HS-5 (cell line): ENCODE measurements at places on chromosomes 1 and 21.

GRCh38 chr1:222829868-222830267 is 15.0 kb downstream of the DISP1 start:
- no peak for DNase-seq

- no peak for DNase-seq
These were observed 336.1 kb upstream of the ZP4 start for GRCh38 chr1:238226810-238227209.

DNA sequence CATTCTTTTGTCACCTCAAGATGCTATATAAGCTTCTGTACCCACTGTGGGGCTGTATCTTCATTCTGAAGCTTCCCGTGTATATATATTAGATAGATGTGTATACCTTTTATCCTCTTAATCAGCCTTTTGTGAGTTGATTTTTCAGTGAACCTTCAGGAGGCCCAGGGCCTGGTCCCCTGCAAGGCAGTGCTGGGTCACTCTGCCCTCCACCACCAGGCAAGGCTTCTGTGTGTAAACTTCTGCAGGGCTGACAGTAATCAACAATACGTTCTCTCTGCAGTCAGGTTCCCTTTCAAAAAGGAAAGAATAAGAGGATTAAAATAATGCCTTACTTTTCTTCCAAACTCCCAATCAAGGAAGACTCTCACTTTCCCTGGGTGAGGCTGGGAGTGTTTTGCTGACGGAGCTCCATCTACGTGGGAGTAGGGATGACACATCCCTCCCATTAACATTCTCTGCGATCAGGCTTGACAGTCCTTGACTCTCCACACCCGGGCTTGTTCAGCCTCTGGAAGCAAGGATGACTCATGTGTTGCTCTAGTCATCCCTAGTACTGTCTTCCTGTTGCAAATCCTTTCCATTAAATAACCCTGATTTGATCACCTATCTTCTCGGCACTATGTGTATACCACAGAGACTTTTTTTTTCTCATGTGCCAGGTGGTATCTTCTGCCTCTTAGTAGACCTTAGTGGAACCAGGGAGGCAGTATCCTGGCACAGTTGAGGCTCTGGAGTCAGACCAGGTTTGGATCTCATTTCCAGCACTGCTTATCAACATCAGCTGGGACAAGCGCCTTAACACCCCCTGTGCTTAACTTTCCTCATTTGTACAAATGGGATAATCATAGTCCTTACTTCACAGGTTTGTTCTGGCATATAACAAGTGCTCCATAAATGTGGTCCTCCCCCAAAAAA is 70.3 kb upstream of the KCNK1 start:
- DNase-seq, result peak; percentile 88

- no peak for DNase-seq
These were observed 50.2 kb downstream of the CAPZB start for GRCh38 chr1:19435181-19435580.

DNA sequence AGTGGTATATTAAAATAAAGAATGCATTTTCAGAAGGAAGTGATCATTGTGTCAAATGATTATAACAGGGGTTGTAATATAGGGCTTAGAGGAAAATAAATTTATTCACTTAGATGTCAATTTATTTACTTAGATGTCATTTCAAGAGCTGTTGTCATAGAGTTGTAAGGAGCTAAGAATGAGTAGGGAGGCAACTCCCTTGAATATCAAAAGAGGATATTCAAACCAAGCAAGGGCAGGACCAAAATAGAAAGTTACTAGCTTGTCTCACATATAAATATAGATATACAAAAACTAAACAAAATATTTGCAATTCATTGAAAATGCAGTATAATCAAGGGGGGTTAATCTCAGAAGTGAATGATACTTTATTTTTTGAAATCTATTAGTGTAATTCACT is 16.0 kb upstream of the RASAL2 start:
- DNase-seq, result no peak

GRCh38 chr1:7389201-7389905 is 381.7 kb upstream of the VAMP3 start:
- DNase-seq, result no peak

DNA sequence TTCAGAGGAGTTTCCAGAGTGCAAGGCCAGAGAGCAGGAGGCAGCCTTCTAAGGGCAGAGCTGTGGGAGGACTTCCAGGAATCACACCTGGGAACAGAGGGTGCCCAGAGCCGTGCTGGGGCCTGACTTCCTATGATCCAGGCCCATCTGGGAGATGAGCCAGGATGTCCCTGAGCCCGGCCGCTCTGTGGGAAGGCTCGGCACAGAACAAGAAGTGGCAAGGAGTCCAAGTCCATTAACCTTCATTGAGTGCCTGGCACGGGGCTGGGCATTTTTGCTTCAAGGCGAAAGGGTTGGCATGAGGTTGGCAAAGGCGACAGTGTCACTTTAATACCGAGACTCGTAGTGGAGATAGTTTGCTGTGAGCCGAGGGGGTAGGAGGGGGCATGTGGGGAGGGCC is 18.2 kb downstream of the TMEM201 start:
- no peak for DNase-seq

DNA sequence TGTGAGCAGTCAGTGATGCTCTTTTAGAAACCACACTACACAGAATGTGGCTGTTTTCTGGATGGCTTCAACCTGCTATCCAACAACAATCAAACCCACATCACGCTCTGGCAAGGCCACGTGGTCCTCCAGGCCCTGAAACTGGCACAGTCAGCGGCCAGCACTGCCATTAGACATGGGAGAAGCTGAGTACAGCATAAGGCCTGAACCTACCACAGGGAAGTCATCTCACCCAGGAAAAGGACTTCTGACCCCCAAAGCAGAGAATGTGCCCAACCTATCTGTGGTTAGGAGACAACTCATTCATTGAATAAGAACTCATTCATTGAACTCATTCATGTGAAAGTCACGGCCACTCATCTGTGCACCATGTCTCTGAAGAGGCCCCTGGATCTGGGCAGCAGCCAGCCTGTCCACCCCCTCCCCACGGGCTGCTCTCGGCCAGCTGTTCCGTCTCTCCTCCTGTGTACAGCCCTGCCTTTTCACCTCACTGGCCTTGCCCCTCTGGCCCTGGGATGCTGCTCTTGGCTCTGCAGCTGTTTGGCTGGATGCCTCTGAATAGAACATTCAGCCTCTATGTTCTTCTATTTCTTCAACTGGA is 41.1 kb downstream of the C1orf198 start:
- no peak for DNase-seq

- DNase-seq, result no peak
These were observed 12.0 kb downstream of the SLAMF1 start for GRCh38 chr1:160634543-160635491.

GRCh38 chr1:20322081-20322824 is 31.6 kb downstream of the VWA5B1 start:
- no peak for DNase-seq

DNA sequence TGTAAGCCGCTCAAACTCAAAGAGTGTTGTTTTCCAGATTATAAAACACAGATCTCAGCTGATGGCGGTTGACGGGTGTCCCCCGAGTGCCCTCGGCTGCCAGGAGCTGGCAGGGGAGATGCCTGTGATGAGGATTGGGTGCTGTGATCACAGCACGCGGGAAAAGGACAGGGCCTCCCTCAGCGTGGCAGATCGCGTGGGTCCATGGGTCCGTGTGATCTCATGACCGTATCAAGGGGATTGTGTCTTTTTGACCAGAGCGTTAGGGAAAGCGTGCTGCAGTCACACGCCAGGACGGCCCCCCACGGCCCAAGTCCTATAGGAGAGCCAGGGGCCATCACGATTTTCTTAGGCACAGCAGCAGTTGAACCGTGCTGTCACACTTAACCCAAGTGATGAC is 51.9 kb downstream of the PDE9A start:
- no peak for DNase-seq

DNA sequence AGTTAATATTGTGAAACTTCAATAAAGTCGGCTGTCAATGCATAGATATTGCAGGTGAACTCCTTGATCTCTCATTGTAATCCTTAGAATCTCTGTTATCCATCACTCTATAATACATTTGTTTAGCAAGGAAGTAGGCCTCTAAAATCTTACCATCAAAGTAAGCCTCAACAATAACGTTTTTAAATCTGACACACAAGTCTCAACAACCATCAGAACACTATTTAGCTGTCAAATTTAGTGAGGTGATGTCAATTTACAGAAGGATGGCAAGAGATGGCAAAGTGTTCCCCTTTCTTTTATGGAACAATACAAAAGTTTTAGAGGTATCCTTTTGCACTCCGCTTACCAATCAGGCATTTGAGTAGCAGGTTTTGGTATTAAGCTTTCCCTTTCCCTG is 67.6 kb downstream of the RWDD3 start:
- no peak for DNase-seq

DNA sequence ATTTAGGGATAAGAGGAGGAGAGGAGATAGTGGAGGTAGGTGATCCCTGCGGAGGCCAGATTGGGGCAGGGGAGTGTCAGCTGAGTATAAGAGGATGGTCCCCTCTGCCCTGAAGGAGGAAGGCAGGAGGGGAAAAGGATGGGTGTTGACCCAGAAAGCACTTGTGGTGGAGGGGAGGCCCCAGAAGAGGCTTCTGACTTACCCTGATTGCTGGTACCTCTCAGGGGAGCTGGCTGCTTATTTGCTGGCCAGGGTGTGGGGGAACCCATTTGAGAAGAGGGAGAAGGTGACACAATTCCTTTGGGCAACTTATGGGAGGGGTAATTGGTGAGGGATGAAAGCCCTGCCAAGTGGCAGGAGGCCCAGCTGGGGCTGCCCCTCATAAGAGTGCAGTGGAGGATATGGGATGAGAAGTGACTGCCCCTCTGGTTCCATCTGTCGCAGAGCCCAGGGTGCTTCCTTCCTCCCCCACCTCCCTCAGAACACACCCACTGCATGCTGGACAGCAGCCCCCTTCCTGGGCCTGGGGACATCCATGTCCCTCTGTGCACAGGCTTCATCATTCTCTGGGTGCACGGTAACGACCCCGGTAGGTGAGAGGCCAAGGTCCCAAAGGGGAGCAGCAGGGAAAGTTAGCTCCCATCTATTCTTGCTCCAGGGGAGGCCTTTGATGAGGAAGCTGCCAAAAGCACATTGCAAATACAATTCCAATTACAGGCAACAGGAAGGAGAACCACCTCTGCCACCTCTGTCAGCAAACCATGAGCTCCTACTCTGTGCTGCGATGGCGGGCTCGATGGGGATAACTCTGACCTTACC is 1.4 kb upstream of the PCSK9 start:
- no peak for DNase-seq

DNA sequence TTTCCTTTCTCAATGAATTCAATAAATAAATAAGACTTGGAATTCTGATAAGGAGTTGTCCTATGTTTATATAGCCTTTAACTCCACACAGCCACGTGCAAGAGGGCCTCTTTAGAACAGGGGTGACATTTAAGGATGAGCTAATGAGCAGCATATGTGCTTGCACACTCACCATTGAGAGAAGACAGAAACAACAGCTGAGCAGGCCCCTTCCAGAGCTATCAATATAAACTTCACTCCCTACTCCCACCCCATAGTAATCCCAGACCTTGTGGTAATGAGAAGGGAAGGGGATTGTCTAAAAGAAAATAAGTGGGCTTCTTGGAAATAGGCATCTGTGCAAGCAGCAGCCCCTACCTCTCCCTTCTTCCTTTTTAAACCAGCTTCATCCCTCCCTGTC is 176.0 kb downstream of the SEC16B start:
- DNase-seq, result no peak

GRCh38 chr21:23534850-23535249 is 2072.4 kb downstream of the MRPL39 start:
- no peak for DNase-seq

- DNase-seq, result no peak
These were observed at the start of gene SGIP1 for GRCh38 chr1:66533804-66534740. TSS of gene SGIP1 (plus strand) at chr1:66534153. CDS start at chr1:66534359, 206 bp downstream.

DNA sequence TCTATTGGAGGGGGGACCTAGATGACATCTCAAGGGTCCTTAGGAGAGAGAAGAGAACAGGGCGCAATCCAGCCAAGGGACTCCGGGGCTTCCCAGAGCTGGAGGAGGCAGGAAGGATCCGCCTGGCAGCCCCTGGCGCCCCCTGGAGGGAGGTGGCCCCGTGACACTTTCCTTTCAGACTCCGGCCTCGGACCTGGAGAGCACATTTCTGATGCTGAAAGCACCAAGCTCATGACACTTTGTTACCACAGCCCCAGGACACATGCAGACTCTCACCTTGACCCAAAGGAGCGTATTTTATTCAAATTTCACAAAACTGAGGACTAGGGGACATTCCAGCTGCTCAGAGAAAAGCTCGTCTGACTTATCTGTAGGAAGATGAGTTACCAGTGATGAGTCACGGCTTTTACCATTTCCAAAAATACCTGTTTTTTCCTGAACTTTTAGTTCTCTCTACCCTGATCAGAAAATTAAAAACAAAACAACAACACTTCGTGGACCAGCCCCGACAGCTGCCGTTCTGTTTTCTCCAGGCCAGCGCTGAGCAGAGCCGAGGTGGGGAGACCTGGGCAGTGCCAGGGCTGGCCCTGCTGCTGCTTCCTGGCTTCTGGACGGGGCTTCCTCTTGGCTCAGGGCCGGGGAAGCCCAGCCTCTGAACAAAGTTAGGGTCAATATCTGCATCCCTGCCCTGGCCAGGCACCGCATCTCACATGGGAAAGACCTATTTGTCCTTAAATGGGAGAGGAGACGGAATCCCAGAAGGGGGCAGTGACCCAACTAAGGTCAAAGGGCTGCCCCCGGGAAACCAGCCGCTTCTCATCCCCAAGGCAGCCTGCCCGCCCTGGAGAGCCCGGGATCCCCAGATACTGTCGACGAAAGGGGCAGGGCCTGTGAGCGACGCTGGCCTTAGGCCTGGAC is 21.6 kb upstream of the POFUT2 start:
- no peak for DNase-seq

- DNase-seq, result peak; percentile 84
These were observed 20.4 kb downstream of the OLFML2B start for GRCh38 chr1:162003061-162003829.

GRCh38 chr1:86860020-86860419 is 53.9 kb downstream of the SELENOF start:
- no peak for DNase-seq

DNA sequence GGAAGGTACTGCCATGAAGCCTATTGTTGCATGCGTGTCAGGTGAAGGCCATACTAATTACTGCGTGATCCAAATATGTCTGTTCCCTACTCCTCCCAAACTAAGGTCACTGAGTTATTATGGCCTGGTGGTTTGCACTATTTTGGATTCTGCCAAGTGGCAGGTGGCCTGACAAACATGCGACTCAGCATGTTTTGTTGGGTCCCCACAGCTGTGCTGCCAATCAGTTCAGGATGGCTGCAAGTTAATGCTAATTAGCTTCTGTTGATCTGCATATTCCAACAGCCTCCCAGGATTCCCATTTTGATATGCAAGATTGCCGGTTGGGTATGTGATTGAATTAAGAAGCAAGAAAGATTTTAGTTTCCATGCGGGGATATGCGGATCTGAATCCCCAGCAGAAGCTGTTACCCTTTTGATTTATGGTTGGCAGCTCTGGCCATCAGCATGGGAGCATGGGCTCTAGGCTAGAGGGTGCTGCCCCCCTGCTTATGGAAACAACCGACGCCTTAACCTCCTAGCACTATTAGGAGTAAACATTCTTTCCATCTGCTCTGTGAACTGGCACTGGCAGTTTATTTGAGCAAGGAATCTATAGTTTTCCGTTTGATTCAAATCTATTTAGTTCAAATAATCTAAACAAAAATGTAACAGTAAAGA is 429.8 kb upstream of the C1orf87 start:
- no peak for DNase-seq

- DNase-seq, result no peak
These were observed 597.6 kb downstream of the ADGRL2 start for GRCh38 chr1:82398357-82398756.
